Left lung (tissue), 14 donors: ENCODE measurements at places on chromosomes 4 and X.

DNA sequence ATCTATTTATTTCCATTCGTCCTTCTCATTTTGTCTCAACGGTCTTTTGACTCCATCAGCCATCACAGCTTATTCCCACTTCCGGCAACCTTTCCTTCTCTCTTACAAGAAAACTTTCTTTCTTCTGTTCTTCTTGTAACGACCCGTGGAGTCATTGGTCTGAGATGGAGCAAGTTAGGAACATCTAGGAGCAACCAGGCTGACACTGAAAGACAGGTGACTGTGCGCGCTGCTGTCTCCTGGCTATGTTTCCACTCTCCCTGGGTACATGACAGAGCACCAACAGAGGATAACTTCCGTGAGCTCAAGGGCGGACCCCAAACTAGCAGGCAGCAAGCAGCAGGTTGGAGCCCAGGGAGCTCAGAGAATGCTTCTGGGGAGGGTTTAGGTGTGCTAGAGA, 2.5 kb downstream of the FGF5 start:
- DNase-seq, result no peak

- DNase-seq, result no peak
Observed at GRCh38 chr4:88879991-88880390, 177.0 kb downstream of the FAM13A start.

- DNase-seq, result no peak
Observed at GRCh38 chrX:45815441-45815840, 614.8 kb upstream of the DIPK2B start.

DNA sequence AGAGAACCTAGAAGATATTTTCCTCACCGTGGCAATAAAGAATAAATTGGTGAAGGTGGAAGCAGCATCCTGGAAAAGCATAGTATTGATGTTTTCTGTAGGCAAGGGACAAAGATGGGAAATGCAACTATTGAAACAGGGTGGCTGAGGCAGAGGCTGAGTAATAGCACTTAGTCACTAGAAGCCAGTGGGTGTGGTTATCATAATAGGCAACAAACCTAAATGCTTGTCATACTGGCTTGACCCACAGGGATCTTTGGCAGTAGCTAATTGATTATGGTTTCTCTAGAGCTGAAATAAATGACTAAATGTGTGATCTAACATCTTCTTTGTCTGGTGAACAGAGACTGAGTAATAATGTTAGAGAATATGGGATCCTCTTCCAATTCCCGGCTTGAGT, 353.6 kb upstream of the RPS6KA3 start:
- DNase-seq, result no peak

GRCh38 chr4:42641161-42641560, 15.7 kb downstream of the ATP8A1 start:
- no peak for DNase-seq

DNA sequence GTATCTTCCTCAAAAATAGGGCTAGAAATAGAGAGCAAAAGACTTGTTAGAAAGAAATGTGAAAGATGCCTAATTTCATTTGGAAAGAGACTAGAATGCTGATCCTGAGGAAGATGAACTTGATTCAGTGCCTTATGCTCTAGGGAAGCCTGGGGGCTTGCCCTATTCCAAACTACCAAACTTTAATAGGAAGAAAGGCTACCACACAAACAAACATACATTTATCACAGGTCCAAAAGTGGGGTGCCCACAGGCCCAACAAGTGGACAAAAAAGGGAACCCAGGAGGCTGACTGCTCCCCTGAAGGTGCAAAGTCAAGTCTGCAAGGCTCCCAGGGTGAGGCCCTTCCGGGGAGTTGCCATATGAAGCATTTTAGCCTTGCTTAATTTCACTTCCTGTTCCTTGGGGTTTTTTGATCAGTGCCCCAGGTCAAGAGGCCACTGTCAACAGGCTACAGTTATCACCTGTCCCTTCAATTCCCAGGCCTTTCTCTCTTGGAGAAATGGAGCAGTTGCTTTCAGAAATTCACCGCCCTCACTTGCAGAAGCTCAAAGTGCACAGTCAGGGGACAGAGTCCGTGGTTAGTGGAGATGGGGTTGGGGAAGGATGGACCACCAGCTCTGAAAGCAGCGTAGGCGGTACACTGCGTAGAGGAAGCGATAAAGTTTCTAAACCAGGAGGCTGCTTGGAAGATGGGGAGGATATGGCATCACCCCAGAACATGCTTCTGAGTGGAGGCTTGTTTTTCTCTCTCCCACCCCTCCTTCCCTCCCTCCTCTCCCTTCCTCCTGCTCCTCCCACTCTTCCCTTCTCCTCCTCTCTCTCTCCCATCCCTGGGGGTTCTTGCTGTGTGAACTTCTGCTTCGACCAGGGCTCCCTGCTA, 36.4 kb downstream of the TMEM154 start:
- DNase-seq, result no peak

- no peak for DNase-seq
Observed at GRCh38 chr4:2728806-2729532, 27.2 kb downstream of the TNIP2 start.
